ENCODE measurements at places on chromosomes 12 and 14.

DNA sequence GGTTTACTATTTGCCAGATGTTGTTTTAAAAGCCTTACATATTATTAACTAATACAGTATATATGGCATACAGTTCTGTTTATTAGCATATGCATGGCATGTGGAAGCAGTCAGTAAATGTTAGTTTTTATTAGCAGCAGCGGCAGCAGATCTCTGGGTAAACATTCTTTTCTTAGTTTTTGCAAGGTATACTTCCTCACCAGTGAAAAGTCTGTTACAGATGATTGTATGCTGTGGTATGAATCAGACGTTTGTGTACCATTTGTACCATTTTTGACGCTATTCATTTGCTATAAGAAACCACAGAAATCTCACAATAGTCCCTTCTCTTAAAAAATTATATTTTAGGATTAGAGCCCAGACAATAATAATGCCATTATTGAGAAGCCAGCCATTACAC is 17.8 kb downstream of the STK38L start:
- H3K4me1 ChIP-seq: peaks cover 18% of the 10 kb centered on the region
- no peak for DNase-seq
- no peaks in the 10 kb centered on the region for H3K27me3 ChIP-seq
- no peak overlapping the region for H3K4me3 ChIP-seq

GRCh38 chr12:118307069-118307954 is 65.4 kb downstream of the TAOK3 start:
- peak overlapping the region; percentile 81 for H3K27ac ChIP-seq
- peak overlapping the region; percentile 70 for H3K4me3 ChIP-seq
- peak; percentile 77 for DNase-seq
- peaks cover 3% of the 10 kb centered on the region for H3K36me3 ChIP-seq
- H3K27me3 ChIP-seq: no peaks in the 10 kb centered on the region

- H3K4me3 ChIP-seq: no peak overlapping the region
- H3K4me1 ChIP-seq: peaks cover 10% of the 10 kb centered on the region
- DNase-seq: no peak
Measured at GRCh38 chr12:95077341-95077740, 3.9 kb upstream of the NR2C1 start.

DNA sequence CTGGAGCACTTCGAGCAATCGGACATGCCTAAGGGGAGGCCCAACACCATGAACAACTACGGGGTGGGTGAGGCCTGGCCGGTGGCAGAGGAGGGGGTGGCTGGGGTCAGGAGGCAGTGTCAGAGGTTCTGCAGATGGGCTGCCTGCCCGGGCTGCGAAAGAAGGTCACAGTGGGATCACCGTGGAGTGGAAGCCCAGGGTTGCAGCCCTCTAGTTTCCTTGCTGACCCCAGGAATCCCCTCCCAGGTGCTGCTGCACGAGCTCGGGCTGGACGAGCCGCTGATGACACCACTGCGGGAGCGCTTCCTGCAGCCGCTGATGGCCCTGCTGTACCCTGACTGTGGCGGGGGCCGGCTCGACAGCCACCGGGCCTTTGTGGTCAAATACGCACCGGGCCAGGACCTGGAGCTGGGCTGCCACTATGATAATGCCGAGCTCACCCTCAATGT is 1.9 kb upstream of the ARL6IP4 start:
- peaks cover 51% of the 10 kb centered on the region for H3K4me1 ChIP-seq
- DNase-seq: no peak
- H3K27me3 ChIP-seq: no peaks in the 10 kb centered on the region
- H3K27ac ChIP-seq: peak overlapping the region; percentile 59

All from activated CD8-positive, alpha-beta T cell treated with anti-CD3 and anti-CD28 coated beads for 36 hours (primary cell).